ENCODE measurements at places on chromosomes 4 and X.

DNA sequence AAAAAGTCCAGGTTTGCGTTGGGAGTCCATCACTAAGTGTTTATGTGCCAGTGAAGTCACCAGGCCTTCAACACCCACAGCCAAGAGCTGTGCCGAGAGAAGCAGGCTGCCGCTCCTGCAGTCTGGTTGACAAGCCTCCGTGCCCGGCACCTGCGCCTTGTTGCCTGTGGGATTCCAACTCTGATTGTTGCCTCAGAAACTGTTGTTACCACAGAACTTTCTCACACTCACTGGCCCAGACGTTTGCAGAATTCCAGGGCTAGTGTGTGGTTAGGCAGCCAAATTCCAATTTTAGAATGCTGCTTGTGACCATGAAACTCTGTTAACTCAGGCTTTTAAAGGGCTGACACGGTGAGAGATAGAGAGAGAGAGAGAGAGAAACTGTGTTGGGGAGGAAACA, 119.5 kb upstream of the LIMCH1 start:
- no peak for DNase-seq

GRCh38 chrX:2351999-2352995, 148.5 kb downstream of the DHRSX start:
- peak; percentile 40 for DNase-seq

GRCh38 chr4:19278665-19279064, 973.0 kb upstream of the SLIT2 start:
- no peak for DNase-seq

GRCh38 chrX:47864300-47864699, 27.6 kb downstream of the ZNF81 start:
- DNase-seq, result no peak

DNA sequence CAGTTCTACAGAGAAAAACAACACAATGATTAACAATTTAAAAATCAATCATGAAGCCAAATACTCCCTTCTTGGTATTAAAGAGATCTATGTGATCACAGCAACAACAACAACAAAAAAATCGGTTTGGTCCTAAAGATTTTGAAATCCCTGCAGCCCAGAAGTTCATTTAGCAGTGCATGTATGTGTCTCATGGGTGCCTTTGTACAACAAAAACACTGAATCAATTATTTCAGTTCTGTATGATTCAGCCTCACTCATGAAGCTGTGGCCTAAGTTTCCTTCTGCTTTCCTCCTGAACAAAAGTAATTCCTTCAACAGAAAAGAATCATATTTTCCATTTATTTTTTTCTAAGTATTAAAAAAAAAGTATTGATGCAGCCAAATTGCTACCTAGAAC, 393.4 kb upstream of the NDST3 start:
- no peak for DNase-seq

DNA sequence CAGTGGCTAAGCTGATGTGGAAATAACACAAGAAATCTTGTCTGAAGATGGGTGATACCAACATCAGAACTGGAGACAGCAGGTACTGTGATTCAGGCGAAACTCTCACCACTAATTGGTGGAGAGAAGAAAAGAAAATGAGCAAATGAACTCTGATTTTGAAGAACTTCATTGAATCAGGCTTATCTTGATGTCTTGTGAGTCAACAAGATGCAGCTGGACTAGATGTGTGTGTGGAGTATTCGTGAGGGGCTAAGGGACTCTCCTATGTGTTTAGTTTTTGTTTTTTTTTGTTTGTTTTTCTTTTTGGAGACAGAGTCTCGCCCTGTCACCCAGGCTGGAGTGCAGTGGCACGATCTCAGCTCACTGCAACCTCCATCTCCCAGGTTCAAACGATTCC, 131.6 kb downstream of the DHRSX start:
- DNase-seq, result no peak

GRCh38 chr4:79864500-79865200, 208.4 kb downstream of the ANTXR2 start:
- DNase-seq, result no peak

- DNase-seq, result no peak
Measured at GRCh38 chrX:97366237-97366636, 482.5 kb downstream of the RPA4 start.

- DNase-seq, result peak; percentile 26
Measured at GRCh38 chrX:140712413-140713173, 3.0 kb downstream of the LINC00632 start.

DNA sequence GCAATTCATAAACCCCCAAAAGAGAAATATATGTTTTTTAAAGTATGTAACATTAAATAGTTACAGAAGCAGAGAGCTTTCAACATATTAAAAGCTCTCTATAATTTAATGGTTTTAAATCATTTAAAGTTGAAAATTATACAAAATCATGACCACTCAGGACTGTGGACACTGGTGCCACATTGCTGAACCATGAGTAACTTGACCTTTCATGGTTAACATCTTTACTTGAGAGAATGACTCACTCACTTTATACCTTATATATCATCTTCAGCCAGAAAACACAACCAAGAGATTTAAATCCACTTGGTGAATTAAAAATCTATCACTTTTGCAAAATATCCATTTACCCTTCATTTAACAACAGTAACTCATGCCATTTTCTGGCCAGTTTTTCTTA, 584.3 kb upstream of the SMIM31 start:
- DNase-seq, result no peak

DNA sequence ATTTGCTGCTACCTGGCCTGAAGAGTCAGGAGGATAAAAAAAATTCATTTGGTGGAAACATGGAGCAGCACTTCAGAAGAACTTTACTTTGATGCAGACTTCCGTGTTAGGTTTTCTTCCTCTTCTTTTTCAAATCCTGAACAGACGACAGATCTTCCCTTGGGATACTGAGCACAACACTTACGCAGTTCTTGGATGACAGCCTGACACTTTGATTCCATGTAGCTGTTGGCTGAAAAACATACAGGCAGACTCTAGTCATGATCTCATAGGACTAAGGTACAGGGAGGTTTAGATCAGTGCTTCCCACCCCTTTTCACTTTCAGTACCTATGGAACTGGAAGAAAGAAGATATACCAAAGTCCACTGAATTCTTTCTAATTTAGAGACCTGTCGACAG, 9.2 kb downstream of the CMC4 start:
- no peak for DNase-seq

GRCh38 chr4:159222043-159222552, 119.2 kb downstream of the RAPGEF2 start:
- no peak for DNase-seq

DNA sequence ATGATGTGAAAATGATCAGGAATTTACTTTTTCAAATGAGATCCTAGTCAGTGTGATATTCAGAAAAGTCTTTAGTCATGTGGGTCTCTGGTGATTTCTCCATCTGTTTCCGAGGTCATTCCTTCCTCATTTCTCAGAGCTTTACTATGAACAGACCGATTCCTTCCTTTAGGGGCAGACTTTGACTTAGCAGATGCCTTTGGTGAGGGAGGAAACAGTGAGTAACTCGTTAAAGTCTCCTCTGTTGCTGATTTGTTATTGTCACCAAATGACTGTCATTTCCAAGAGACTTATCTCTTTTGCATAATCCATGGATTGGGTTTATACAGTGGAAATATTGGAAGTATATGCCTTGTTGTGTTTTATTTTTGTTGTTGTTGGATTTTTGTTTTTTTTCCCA, 76.2 kb upstream of the CD99 start:
- DNase-seq, result no peak

DNA sequence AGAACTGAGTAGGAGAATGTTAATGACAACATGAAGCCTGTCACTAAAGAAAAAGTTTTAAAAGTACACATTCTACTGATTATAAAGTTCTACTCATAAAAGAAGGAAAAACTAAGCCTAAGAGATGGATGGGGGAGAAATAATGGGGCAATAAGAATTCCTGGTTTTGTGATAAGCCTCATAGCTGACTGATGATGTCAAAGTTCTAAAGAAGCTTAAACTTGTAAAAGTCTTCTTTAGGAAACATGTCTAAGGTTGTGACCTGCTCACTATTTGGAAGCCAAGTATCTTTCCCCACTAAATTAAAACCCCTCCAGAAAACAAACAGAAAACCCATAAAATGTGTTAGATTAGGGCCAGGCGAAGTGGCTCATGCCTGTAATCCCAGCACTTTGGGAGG, 232.9 kb upstream of the GIMD1 start:
- DNase-seq, result no peak

GRCh38 chr4:2401610-2401983, 16.8 kb downstream of the ZFYVE28 start:
- DNase-seq, result no peak

DNA sequence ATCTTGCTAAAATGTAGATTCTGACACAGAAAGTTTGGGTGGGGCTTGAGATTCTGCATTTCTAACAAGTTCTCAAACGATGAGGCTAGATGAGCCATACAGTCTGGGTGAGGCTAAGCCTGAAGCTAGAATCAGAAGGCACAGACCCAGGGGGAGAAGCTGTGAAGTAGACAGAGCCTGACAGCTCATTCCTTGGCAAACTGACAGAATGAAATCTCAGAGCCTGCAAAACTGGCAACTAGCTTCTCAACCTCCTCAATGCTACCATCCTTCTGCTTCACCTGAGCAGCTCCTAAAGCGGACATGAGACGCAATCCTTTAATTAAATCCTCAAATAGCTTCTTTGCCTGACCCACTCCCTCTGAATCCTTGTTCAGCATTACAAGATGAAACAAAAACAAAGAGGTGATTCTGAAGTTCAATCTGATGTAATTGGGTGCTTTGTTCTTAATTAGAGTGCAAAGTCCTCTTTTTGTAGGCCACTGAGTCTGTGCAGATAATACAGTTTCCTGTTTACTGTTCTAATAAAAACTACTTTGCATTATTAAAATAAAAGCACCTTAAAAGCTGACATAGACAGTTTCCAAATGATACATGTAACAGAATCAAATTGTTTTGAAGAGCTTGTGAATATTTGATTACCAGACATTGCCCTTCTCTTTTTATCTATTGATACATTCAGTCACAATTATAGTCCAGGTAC, 71.0 kb upstream of the BMP2K start:
- DNase-seq, result no peak

DNA sequence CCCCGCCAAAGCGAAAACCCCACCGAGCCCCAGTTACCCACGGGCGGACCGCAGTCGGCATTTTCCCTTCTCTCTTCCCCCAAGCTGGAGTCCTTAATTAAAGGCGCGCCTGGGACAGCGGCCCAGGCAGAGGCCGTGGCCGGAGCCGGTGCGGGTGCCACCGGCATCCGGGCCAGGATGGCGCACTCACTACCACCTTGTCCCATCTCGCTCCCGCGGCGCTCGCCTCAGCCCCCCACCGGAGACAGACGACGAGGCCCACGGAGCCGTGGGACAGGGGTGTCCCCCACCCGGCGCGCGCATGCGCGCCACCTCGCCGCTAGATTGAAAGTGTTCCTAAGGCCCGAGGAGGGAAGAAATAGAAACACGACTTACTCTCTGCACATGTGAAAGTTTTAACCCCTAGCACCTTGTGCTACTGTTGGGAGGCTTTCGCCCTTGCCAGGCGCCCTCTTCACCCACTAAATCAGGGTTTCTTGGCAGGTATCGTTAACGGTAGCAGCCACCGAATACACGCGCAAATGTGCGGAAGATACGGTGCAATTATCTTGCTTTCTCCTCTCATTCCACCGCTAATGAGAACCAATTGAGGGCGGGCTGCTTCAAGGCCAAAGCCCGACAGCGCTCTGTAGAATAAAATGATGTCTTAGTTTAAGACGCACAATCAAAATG, 64.3 kb upstream of the CCDC160 start:
- peak; percentile 43 for DNase-seq

DNA sequence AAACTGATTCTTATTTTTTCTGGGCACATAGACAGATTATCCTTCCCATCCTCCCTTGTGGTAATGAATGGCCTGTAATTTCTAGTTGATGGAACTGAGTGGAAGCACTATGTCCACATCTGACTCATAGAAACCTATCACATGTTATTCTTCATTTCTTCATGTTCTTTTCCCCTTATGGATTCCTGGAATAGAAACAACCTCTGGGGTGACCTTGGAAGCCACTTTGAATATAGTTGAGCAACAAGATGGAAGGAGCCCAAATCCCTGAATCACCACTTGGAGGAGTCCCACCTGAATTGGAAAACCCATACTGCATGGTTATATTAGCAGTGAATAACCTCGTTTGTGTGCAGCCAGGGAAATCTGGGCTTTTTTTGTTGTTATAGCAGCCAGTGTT, 137.8 kb downstream of the MID1IP1 start:
- no peak for DNase-seq

DNA sequence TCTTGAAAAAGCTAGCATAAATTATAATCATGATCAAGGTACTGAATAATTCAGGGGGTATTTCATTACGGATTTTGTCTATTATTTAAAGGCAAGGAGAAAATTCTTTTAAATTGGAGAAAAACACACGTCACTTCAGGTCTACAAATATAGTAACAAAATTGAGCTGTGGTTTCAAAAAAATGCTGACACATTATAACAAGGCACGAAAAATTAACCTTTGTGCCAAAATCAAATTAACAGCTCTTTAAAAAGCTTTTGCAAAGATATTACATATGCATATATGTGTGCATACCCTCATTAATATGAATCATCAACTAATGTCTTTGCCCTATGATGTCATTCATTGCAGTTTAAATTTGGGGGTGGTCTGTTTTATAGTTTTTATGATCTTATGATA, 44.3 kb downstream of the UNC5C start:
- no peak for DNase-seq

DNA sequence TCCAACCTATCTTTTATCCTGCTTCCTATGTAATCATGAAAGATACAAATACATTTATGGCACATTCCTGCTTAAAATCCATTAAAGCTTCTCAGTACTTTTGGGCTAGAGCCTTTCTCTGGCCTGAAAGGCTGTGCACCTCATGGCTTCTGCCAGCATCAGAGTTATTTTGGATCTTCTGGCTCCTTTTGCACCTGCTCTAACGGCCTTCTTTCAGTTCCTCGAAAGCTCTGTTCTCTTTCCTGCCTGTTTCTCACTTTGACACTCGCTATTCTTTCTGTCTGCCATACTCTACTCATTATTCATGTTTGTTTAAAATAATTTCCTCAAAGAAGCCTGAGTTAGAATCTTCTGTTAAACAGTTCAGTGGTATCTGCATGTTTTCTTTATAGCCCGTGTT, 86.0 kb downstream of the LRP2BP start:
- DNase-seq, result no peak

DNA sequence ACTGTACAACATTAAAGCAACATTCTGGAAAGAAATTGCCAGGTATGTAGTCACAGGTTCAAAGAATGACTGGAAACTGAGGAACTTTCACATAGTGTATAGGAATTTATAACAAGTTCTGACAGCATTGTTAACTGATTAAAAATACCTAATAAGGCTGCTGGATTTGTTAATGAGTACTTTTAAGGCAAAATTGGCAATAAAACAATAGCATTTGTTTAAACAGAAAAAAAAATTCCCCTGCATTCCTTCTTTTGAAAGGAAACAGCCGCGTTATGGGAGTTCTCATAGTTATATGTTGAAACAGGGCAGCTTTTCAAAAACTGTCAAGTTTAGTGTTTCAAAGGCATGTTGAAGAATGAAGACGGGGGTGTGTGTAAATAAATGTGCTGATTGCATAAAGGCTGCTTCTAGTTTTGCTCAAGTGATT, 282.5 kb upstream of the FAT1 start:
- DNase-seq, result no peak
